Fibroblast of skin of scalp (primary cell): ENCODE measurements at places on chromosomes 2 and 18.

- DNase-seq: no peak
These were observed 46.1 kb downstream of the DNMT3A start for GRCh38 chr2:25295621-25296020.

DNA sequence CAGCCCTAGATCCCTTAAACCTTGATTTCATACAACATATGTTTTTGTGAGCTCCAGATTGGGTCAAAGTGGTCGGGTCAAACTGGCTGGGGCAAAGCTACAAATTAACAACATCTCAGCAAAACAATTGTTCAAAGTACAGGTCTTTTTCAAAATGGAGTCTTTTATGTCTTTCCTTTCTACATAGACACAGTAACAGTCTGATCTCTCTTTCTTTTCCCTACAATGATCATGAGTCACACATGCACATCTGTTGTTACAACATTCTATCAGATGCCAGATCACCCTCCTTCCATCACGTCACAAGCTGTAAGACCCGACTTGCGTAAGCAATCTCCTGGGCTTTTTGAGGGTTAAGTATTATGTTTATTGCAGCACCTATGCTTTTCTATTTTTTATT, 55.1 kb downstream of the RHOB start:
- DNase-seq: peak; percentile 85

DNA sequence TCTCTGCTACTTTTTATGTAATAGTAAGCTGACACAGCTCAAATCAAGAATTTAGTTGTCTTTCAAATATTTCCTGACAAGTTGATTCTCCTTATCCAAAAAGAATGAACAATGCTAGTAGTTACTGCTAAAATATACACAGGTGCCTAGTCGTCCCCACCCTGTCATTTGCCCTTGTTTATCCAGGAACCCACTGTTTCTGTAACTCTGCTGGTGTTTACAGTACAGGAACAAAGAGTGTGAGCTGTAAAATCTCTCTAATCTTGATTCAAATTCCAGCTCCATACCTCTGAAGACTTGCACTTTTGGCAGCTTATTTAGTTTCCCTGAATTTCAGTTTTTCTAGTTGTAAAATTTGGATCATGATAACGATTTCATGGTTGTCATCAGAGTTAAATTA, 21.1 kb upstream of the SCYGR2 start:
- DNase-seq: no peak

- no peak for DNase-seq
These were observed 67.0 kb downstream of the ASAP2 start for GRCh38 chr2:9273486-9274130.
